Activated B cell treated with CpG ODN at 0.5 μM for 24 hours (primary cell): ENCODE measurements at places on chromosomes 5 and 9. TPM values are rescaled to one million over a fixed set of nuclear protein-coding genes. Genes with fewer than 3 reads are reported as not detected.

The ABO gene
- not detected in 2 replicates for total RNA-seq

The AGXT2 gene
- total RNA-seq: not detected in 2 replicates

The EIF4E1B gene
- total RNA-seq: not detected in 2 replicates

DNA sequence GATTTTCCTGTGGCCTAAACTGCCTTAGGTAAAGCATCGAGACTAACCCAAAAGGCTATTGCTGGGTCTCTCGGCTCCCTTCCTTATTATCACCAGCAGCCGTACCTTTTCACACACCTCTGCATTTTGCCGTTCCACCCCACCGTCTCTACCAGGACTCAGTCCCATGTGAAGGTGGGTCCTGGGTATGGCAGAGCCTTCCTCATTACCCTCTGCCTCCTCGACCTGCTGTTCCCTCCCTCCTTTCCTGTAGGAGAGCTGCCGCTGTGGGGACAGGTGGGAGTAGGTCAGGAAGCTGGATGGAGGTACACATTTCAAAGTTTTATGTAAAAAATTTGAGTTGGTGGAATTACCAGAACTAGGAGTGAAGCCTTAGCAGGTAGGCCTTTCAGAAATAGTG, 1.8 kb downstream of the CCL28 start:
- no peak for DNase-seq

DNA sequence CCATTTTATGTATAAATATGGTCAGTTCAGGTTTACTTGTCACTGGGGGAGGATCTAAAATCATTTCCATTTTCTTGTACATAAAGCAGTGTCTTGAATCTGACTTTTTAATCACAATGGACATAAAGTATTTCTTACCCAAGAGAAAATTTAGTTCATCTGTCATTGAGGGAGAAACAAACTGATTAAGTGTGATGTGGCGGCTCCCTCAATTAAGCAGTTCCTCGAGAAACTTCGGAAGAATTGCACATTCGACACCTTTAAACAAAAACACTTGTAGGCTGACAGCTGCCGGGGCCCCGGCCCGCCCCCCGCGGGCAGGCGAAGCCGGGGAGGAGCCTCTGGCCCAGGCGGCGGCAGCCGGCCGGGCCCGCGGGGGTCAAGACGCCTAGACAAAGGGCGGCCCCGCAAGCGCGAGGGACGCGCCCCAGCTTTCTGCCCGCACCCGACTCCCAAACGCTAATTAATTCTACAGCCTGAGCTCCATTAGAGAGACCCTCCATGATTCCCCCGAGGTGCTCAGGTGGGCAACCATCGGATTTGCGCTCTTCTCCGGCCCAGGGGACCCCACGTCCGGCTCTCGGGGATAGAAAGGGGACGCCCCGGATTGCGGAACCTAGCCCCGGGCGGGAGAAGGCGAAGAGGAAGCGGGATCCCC, 750 bp downstream of the TRIM36 start:
- no peak for DNase-seq

The SLC35D2 gene
- 9.3 and 10.9 TPM in 2 replicates for total RNA-seq
